Caki2 (cell line): ENCODE measurements at places on chromosomes 3 and 15.

- DNase-seq, result no peak
Observed at GRCh38 chr3:27730774-27731659, 8.9 kb upstream of the EOMES start.

GRCh38 chr3:154113609-154114008, 7.6 kb upstream of the ARHGEF26 start:
- no peak for DNase-seq

DNA sequence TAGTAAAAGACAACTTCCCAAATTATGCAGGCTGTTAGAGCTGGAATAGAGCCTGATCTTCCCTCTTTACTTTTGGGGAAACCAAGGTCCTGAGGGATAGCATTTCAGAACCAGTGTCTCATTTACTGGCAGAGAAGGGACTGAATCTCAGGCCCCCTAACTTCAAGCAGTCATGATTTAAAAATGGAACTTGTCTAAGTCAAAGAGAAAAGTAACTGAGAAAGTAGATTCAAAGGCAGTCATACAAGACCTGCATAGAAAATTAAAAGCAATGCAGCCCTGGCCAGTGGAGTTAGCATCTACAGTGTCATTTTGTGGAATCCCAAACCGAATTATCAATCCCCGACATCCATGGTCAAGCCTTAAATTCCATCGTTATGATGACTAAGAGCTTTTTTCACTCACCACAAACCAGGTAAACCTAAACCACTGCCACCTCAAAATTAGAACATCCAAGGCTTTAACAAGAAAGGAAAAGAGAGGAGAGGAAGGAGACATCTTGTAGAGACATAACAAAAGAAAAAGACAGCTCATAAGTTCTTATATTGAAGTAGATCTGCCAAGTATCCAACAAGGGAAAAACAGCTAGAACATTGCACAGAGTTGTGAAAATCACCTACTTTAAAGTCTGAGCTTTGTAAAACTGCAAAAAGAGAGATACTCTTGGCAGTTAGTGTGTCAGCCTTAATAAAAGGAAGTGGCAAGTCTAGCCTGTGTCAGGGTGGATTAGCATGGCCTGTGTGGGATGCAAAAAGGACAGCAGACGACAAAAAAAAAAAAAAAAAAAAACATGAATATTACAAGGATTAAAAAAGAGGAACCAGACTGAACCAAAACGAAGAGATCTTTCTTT, 54.1 kb upstream of the CCR2 start:
- DNase-seq, result no peak

DNA sequence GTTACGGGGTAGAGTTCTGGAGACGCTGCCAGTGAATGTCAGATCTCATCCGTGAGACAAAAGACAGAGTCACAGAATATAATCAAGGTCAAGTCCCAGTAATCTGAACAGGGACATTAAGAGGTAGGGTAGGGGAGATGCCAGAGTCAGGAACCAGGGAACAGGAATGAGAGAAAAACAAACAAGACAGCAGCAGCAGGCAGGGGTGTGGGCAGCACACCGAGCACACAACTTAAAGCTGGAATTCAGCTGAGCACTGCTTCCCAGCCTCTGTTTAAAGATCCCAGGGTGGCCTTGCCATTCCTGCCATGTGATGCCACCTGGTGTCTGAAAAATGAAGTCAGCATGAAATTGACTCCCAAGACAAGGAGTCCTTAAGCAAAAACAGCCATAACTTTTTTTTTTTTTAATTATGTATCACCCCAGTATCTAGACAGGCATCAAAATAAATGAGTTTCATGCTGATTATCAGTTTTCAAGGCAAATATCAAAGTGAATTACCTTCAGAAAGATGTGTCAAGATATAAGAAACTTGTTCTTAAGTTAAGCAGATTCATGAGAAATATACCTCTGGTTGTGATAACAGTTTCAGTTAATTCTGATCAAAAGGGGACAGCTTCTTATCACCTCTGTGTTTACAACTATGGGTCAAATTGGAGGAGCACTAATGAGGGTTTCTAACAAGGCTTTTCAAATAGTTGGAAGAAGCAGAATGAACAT, 203.7 kb downstream of the SLC9A9 start:
- DNase-seq, result peak; percentile 72

GRCh38 chr15:70775160-70775559, 11.8 kb upstream of the UACA start:
- DNase-seq, result no peak

GRCh38 chr3:128707928-128708494, 18.0 kb upstream of the RAB7A start:
- DNase-seq, result no peak

GRCh38 chr3:30578479-30578878, 27.9 kb upstream of the TGFBR2 start:
- DNase-seq, result peak; percentile 94

DNA sequence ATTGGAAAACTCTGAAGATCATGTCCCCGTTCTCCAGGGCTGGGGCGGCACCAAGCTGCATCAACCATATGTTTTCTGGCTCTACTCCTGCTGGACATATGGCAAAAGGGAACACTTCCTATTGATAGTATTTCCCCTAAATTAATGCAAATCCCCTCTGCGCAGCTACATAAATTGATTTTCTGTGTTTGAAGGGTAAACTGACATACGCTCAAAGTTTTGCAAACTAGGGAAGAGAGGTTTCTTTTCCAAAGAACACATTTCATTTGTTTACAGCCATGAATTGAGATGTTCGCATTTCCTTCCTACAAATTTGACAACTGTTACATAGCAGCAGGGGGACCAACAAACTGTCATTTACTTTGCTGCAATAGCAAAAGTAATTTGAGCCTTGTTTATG, 35.9 kb downstream of the CTXND1 start:
- no peak for DNase-seq

DNA sequence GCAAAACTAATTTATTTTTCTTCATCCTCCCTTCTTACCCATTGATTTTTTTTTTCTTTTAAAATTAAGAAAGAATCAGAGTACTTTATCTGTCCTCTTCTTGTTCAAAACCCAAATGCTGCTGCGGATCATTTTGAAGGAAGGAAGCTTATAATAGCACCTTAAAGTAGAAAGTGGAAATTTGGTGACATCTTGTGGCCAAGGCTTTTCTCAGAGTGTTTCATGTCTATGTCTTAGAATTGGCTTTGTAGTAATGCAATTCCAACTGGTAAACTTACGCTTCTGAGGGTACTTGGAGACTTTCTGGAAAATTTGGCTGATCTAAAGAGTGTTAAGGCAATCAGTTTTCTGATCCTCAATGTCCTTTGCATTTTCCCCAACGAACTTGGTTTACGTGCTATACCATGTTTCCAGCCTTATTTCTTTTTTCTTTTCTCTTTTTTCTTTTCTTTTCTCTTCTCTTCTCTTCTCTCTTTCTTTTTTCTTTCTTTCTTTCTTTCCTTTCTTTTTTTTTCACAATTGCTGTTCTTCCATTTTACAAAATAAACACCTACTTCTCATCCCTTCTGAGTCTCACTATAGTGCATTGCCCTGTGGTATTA, 30.7 kb downstream of the C3orf38 start:
- DNase-seq, result peak; percentile 12

- peak; percentile 19 for DNase-seq
Observed at GRCh38 chr15:45795440-45796069, 160.7 kb downstream of the SQOR start.

- DNase-seq, result no peak
Observed at GRCh38 chr3:101850246-101851051, 1.1 kb downstream of the NFKBIZ start.

GRCh38 chr15:88454236-88454635, 13.0 kb downstream of the MRPL46 start:
- DNase-seq, result no peak

DNA sequence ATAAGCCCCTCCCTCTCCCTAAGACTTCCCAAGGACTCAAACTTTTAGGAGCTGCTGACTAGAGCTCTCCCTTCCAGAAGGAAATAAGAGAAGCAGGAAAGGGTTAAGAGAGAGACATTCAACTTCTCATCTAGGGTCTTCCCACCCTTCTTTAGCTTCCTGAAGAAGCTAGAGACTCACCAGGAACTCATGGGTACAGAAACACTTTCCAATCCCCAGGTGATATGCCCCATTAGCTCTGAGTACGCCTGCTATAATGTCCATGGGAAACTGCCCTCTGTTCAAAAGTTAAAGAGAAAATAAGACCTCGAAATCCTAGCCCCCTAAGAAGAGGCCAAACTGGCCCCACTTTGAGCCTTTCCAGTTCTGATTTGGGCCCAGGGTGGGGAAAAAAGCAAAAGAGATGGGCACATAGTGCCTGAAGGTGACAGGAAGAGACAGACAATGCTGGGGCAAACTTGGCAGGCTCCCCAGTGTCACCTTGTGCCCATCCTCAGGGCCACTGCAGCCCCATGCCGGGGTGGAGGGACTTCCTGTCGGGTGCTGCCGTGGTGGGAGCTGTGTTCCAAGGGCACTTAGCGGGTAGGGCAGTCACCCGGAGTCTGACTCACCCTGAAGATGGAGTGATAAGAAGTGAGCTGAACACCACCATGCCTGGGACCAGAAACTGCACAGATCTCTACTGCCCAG, 29.5 kb downstream of the CCDC12 start:
- peak; percentile 55 for DNase-seq

GRCh38 chr3:37094636-37095035, 79.7 kb downstream of the LRRFIP2 start:
- DNase-seq, result no peak

DNA sequence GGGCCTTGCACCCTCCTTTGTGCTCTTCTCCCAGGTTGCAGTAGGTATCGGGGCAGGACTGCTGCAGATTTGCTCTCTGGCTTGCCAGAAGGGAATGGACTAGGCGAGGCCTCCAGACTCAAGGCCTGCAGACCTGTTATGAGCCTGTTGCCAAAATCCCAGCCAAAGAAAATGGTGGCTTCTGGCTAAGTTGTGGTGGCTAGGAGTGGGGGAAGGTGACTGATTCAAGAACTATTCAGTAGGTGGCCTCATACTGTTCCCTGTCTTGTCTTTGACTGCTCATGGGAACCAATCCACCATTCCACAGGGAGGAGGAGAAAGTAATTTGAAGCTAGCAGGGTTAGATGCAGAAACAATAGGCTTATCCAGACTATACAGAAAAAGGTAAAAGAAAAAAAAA, 380.4 kb upstream of the PROK2 start:
- no peak for DNase-seq

- no peak for DNase-seq
Observed at GRCh38 chr3:59995563-59995962, 945.7 kb upstream of the CFAP20DC start.

- DNase-seq, result no peak
Observed at GRCh38 chr3:8458711-8459110, 42.9 kb upstream of the LMCD1 start.

DNA sequence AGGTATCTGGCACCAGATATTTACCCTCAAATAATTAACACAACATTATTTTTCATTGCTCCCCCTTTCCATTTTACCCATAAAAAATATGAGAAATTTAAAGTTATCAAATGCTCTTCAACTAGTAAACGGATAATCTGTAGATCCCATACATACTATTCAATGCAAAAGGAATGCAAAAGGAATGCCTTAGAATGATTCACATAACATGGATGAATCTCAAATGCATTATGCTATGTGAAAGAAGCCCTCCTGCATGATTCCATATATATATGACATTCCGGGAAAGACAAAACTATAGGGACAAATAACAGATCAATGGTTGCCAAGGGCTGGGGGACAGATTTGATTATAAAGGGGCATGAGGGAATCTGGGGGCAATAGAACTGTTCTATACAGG, 195.7 kb downstream of the STT3B start:
- no peak for DNase-seq

DNA sequence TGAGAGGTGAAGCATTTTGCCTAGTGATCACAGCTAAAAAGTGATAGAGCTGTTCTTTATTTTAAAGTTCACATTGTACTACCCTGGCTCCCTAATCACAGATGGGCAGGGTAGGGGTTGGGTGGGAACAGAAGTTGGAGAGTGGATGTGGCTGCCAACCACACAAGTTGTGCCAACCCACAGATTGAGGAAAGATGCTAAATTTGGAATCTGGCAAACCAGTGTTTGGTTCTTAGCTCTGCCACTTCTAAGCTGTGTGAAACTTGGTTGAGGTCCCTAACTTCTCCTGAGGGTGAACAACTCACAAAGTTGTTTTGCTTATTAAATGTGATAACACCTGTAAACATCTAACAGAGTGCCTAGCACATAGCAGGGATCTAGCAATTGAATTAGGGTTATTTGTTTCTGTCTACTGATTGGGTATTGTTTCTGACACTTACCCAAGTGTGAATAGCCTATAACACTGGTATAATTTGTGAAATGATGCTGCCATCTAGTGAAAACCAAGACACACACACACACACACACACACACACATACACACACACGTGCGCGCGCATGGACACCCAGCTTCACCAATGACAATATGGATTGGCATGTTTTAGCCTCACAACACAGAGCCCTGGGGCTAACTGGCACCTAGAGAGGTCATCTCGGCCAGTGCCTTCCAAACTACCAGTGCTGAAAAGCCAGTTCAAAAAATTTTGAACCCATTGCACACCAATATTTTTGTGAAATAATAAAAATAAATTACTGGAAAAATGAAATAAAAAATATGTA, 25.3 kb downstream of the ADGRG7 start:
- DNase-seq, result peak; percentile 19

DNA sequence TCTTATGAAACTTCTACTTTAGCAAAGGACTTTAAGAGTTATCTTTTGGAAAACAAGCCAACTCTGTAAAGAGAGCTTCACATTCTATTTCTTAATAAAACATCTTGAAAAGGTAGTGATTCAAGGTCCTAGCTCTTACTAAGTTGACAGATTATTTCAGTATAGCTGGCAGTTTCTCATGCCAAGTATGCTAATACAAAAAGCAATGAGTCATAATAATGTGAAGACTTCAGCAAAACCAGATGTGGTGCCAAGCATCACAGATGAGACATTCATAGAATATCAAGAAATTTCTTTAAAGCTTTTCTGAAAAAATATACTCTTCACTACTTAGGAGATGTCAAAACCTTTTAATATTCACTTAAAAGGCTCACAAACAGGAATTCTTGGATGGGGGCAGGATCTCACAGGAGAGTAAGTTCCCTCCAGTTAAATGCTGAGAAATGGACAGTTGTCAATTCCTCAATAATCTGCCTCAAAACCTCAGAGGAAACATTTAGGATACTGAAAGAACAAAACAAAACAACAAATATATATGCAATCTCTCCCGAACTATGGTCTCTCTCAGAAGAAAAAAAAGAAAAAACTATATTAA, 45.6 kb downstream of the DCBLD2 start:
- DNase-seq, result no peak

GRCh38 chr15:89395461-89395871, 60.8 kb upstream of the POLG start:
- DNase-seq, result no peak
